ENCODE measurements at places on chromosomes 11 and 22.

DNA sequence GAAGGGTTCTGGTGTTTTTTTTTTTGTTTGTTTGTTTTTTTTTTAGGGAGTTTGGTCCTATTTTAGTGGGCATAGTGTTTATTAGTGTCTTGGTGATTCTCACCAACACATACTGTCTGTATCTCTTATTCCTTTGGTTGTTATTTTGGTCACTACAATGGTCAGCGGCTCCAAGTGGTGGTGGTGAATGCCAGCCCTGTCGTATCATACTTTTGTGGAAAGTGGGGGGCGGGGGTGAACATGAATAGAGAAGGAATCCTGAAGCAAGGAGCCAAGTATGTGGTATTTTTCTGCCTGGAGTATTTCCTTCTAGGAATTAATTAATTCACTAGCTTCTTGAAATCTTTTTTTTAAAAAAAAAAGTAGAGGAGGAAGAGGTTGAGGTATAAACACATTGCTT, 79.6 kb downstream of the GRK3 start:
- no peak for DNase-seq

- DNase-seq = peak; percentile 29
These were observed 17.1 kb downstream of the FAR1 start for GRCh38 chr11:13685461-13686108.

DNA sequence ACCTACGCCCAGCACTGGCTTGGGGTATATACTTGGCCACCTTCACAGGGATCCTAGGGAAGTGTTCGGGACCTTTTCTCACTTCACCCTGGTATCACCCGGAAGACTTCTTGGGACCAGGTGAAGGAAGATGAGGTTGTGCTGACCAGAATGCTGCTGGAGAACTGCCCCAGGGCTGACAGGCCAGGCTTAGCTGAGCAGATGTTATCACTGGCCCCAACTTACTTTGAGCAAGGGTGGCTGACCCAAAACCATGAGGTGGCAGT, 4.5 kb downstream of the FTH1 start:
- DNase-seq = no peak

DNA sequence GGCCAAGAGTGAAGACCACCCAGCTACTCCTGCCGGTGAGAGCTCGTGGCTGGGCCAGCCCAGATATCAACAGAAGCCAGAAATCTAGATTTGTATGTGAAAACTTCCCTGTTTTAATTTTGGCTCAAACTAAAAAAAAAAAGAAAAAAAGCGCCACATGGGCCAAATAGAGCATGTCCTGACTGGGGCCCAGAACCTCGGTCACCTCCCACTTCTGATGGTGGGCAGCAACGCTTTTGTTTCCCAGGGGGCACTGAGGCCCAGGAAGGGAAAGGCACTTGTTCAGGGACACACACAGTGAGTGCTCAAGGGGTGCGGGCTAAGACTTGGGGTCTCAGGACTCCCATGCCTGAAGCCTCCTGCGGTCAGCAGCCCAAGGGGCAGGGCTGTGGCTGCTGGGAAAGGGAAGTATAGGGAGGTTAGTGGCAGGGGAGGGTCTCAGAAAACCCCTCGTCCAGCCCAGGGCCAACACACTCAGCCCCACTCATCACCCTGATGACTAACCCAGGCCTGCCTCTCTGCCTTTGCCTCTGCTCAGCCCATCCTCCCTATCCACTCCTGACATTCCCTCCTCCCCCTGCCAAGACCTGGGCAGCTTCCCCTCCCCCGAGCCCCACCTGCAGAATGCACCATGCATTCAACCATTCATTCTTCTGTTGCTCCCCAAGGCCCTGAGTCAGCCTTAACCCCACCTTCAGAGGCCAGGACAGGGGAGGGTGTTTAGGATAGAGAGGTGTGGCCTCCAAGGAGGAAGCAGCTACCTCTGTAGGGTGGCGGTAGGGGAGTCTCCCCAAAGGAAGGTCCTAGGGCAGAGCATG, 30.0 kb upstream of the TCF20 start:
- DNase-seq = no peak

DNA sequence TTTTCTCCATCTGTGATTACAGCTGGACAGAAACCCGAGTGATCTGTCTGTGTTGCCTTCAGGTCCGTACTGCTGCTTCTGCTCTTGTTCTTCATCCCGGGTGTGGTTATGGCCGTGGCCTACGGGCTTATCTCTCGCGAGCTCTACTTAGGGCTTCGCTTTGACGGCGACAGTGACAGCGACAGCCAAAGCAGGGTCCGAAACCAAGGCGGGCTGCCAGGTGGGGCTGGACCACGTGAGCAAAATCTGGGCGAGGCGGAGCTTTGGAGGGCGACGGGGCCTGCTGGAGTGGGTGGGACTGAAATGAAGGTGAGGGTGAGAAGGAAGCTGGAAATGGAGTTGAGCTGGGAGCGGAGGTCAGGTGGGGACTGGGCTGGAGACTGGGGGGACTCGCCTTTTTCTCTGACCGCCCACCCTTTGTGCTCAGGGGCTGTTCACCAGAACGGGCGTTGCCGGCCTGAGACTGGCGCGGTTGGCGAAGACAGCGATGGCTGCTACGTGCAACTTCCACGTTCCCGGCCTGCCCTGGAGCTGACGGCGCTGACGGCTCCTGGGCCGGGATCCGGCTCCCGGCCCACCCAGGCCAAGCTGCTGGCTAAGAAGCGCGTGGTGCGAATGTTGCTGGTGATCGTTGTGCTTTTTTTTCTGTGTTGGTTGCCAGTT, 11.1 kb downstream of the CCKBR start:
- DNase-seq = no peak

GRCh38 chr11:108559904-108560303, 33.7 kb downstream of the EXPH5 start:
- DNase-seq = no peak

GRCh38 chr11:110289472-110289871, 6.9 kb downstream of the RDX start:
- no peak for DNase-seq

- no peak for DNase-seq
These were observed 19.6 kb downstream of the MYRF start for GRCh38 chr11:61771985-61772455.

GRCh38 chr11:133790995-133791394, 54.3 kb downstream of the SPATA19 start:
- no peak for DNase-seq

DNA sequence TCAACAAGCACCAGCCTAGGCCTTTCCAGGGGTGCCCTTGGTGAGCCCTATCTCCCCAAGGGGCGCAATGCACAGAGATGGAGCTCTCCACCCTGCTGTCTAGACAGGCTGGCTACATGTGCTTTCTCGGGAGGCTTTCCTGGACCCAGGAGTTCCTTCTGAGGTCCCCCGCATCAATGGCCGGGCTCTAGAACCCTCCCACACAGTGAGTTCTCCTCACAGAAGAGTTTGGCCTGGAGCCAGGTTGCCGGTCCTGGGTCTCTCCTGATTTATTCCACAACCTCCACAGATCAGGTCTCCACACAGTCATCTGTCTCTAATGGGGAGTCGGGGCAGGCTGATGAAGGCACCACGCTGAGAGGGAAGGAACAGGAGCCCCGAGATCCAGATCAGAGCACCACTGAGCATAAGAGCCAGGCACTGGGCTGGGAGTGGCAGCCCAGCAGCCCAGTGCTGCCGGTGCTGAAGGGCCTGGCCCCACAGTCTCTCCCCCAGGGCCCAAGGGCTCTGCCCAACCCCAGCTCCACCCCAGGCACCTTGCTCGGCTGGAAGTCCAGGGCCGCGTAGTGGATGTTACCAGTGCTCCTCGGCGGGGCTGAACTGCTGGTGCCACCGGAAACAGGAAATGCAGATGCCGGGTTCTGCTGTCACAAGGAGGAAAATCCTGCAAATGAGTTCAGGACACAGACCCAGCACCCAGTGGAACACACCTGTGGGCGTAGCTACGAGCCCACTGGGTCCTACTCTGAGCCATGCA, 44.7 kb downstream of the GAB4 start:
- no peak for DNase-seq

DNA sequence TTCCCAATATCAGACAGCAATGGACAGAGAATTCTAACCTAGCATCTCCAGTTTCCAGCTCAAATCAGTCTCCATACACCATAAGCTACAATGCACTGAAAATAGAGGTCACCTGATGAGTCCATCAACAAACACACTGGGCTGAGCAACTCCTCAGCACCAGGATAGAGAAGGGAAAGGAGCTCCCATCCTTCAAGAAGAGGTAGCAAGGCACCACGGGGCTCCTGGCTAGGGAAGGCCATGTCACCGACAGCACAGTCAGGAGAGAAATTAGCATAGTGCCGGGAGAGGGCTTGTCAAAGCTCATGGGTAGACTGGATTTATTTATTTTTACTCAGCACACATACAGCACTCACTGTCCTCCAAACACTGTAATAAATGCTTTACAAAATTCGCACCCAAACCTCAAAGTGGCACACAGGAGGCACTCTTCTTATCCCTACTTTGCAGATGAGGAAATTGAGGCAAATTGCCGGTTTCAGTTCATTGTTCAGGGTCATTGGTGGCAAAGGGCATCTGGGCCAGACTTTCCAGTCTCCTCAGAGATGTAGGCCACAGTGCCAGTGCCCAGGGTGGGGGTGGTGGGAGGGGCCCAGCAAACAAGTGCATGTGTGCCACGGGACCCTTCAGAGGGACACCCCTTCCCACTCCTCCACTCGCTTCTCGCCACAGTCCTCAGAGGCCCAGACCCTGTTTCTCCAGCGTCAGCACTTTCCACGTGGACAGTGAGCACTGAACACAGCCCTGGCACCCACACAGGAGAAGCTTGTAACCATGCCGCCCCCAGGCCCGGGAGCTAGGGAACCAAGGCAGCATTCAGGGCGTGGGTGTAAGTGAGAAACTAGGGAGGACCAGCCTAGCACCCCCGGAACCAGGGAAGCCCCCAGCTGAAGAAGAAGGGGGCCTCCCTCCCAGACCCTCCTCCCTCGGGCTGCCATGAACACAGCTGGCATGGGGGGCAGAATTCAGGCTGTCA, 1417.4 kb downstream of the TBC1D22A start:
- no peak for DNase-seq

DNA sequence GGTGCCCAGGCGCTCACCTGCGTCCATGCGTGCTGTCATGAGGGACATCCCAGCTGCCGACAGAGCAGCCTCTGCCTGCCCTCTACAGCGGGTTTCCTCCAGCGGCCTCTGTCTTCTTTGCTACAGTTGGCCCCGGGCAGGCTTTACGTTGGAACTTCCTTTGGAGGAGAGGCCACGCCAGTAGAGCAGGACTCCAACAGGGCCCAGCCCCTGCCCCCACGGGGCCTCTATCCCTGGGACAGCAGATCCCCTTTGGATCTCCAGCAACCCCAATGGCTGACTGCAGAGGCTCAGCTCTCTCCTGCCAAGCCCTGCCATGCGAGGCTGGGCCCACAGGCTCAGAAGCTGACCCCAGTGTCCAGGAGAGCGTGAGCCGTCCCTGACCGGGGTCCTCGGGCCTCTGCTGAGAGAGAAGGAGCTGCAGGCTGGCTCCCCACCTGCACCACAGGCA, 12.1 kb downstream of the TRPM5 start:
- no peak for DNase-seq

DNA sequence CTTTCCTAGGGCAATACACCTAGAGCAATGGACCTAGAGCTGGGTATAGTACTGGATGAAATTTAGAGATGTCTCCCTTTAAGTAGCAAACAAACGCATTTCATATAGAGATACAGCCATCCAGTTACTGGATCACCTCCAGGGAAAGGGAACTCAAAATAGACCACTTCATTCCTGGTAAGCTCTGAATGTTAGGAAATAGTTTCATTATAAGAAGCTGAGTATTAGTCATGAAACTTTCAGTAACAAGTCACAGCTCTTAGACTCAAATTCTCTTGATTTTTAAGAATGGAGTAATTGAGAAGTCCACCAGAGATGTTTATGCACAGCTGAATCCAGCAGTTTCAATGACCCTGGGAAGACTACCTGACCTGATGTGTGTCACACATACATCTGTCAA, 221.9 kb downstream of the FAM76B start:
- no peak for DNase-seq

DNA sequence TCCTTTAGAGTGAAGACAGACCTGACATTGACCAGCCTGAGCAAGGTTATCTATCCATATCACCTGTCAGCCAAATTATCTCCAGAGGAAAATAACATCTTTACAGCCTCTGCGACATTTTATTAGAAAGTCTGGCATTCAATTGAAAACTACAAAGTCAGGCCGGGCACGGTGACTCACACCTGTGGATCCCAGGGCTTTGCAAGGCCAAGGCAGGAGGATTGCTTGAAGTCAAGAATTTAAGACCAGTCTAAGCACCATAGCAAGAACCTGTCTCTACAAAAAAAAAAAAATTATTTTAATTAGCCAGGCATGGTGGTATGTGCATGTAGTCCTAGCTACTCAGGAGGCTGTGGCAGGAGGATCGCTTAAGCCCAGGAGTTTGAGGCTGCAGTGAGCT, 141.6 kb downstream of the RCN1 start:
- DNase-seq = no peak

DNA sequence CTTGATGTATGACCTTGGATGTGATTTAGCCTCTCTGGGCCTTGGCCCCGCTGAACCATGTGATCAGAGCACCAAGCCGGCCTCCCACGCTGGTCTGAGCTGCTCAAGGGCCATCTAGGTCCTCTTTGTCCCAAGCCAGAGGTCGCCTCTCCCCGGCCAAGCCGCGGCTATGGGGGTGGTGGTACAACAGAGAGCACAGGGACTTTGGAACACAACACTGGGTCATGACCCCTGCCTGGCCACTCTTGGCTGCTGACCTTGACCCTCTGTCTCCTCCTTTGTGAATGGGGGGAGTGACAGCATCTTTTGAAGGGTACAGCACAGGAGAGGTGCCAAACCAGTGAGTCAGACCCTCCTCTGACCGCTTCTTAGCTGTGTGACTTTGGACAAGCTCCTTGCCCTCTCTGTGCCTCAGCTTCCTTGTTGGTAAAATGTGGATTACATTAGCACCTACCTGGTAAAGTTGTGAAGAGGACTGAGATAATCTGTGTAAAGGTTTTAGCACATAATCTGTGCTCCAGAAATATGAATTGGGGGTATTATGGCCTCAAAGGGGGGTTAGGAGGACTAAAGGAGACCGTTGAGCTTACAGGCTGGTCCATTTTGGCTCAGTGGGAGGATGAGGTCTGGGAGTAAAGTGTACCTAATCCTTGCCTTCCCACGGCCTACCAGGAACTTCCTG, 4.7 kb downstream of the SCYL1 start:
- no peak for DNase-seq

DNA sequence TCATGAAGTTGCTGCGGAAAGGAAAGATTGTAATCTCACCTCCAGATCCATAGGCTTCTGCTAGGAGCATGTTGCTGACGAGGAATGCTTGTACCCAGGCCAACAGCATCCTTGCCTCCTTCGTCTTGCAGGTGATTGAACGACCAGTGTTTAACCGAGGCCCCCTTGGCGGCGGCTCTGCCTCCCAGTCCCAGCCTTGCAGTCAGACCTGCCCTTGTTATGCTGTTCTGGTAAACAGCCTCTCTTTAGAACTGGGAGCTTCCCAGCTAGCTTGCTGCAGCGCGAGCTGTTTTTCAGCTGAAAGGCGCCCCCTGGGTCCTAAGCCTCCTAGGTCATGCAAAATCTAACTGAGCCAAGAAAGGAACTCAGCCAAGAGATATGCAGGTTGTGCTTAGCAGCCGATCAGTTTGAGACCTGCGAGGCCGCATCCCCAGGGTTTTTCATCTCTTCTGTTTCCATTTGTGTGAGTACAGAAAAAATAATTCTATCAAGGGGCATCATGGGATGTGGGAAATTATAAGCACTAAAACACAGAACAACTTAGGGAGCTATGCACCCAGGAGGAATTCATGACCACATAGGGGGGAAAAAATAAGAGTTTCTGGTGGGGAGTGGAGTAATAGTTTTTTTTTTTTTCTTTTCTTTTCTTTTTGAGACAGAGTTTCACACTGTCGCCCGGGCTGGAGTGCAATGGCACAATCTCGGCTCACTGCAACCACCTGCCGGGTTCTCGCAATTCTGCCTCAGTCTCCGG, at the start of gene PIK3IP1:
TSS of gene PIK3IP1 (minus strand) at position 253 of the 754 bp plus-strand sequence. CDS start at position 109, 144 bp downstream.
- DNase-seq = peak; percentile 98

- DNase-seq = no peak
These were observed 11.3 kb upstream of the GDPD5 start for GRCh38 chr11:75536786-75537641.
